ENCODE measurements at places on chromosomes 5 and 9.

GRCh38 chr9:126862104-126862761 is 1.8 kb downstream of the ZBTB34 start:
- DNase-seq = no peak

DNA sequence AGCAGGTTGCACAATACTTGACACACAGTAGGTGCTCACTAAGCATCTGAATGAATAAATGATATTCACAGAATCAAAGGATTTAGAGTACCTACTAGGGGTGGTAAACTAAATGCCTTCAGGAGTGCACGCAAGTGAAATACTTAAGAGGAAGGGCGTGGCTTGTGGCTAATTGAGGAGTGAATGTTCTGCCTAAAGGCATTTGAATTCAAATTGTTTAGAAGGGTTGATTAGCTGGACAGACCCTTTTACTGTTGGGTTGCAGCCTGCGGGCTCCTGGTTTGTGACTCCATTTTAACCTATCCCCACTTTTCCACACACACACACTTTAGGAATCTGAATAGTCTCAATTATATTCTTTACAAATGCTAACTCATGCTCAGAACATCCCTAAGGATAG is 63.1 kb downstream of the PPP2R2B start:
- no peak for DNase-seq

DNA sequence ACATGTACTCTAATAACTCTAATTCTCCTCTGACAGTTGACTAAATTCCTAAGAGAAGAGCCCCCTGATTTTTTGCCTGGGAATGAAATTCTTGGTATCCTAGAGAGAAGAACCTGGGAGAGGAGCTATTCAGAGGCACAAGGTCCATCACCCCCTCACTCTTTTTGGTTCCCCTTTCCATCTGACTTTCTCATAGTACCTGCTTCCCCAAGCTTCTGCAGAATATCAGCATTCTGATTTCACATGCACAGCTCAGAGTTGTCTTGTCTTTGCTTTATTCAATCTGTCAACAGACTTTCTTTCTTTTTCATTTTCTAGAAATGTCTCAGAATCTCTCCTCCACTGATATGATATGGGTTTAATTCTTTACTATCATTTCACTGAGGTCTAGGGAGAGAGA is 141.5 kb upstream of the FBXL17 start:
- DNase-seq = no peak

- DNase-seq = no peak
These were observed 18.5 kb upstream of the ERMP1 start for GRCh38 chr9:5851445-5851844.

- DNase-seq = no peak
These were observed 305.1 kb downstream of the PSAT1 start for GRCh38 chr9:78601957-78602565.

DNA sequence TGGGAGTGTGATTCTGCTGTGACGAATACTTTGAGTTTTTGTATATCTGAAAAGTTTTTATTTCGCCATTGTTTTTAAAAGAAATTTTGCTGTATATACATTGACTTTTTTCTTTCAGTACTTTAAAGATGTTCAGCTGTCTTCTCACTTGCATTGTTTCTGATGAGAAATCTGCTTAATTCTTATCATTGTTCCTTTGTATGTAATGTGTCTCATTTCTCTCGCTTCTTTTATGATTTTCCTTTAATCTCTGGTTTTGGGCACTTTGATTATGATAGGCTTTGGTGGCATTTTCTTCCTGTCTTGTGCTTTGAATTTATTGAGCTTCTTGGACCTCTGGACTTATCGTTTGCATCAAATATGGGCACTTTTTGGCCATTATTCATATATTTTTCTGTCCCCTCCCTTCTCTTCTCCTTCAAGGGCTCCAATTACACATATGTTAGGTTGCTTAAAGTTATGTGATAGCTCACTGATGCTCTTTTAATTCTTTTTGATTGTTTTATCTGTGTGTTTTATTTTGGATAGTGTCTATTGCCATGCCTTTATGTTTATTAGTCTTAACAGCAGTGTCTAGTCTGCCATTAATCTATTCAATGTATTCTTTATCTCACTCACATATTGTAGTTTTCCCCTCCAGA is 30.6 kb downstream of the STX17 start:
- no peak for DNase-seq

DNA sequence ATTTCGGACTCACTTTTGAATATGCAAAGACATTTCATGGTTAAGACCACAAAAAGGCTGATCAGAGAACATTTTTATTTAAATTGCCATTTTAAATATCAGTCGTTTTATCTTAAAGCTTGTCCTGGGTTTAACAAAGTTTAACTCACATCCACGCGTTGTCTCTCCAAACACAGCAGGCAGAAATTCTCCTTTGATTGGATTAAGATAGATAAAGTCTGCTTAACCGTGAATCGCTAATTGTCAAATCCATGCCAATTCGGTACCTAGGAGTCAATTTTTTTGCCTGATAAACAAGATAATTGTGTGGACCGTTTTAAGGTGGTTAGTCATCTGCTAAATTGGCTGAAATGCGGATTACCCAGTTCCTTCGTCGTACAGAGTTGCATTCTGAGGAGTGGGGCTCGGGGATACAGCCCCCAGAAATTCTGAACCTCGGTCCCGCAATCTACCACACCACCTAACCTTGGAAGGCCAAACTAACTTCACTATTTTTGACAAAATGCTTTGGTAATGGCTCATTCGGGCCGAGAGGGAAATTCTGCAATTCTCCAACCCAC is 665 bp upstream of the BTF3 start:
- no peak for DNase-seq

- DNase-seq = no peak
These were observed 208.9 kb upstream of the PRR16 start for GRCh38 chr5:120255214-120255613.

GRCh38 chr9:136169495-136169894 is 35.4 kb downstream of the LHX3 start:
- no peak for DNase-seq

DNA sequence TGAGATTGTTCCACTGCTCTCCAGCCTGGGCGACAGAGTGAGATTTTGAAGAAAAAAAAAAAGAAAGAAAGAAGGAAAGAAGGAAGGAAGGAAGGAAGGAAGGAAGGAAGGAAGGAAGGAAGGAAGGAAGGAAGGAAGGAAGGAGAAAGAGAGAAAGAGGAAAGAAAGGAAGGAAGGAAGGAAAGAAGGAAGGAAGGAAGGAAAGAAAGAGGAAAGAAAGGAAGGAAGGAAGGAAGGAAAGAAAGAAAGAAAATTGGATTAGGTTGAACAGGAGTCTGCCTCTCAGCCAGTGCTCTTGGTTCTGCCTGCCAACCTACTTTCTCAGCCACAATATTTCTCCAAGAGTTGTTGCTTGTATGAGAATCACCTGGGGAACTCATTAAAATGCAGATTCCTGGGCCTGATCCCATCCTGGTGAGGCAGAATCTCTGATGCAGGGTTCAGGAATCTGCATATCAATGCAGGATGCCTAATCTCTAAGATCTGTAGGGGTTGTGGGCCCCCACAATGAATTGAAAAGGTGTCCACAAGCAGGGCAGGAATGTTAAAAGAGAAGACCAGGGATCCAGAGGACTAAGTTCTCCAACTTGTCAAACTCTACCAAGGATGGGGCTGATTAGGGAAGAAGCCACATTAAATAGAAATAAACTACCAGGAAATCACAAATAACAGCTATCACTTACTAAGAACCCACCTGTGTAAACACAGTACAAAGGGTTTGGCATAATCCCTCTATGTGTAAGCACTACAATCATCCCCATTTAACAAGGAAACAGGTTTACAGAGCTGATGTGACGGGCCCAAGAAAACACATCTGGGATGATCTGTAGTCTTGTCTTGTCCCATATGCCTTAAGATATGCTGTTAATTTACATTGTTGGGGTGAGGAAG is 23.4 kb upstream of the GALNT10 start:
- no peak for DNase-seq

DNA sequence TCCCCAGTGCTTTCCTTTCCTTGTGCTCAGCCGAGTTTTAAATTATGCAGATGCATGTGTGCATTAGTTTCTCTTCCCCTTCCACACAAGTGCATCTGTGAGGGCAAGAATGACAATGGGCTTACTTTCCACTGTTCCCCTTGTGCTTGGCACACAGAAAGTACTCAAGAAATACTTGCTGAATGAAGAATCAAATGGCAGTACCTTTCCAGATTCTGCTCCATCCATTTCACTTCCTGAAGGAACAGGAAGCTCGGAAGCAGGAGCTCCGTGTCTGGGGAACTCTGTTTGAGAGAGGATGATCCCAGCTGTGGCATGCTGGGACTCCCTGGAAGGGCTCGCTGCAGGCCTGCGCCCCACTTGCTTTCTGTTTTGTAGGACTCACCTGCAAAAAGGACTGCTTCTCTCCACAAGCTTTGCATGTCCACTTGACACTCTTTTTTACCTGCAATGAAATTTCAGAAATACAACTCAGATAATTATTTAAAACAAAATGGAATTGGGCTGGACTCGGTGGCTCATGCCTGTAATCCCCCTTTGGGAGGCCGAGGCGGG is 5.5 kb downstream of the MRNIP start:
- DNase-seq = no peak
